ENCODE measurements at places on chromosomes 6 and 20.

DNA sequence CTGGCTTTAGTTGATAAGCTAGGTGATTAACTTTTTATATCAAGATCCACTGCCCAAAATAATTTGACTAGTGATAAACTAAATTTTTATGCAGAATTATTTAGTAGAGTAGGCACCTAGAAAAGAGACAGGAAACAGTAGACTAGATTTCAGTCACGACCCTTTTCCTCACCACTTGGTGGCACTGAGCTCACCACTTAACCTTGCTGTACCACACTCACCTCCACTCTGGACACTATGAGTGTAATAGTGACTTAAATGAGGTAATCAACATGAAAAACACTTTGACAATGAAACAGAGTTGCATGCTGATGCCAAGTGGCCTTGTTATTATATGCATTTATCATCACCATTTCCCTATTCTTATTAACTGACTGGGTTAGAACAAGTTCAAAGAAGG lies 730.4 kb downstream of the KIF16B start:
- DNase-seq = no peak

DNA sequence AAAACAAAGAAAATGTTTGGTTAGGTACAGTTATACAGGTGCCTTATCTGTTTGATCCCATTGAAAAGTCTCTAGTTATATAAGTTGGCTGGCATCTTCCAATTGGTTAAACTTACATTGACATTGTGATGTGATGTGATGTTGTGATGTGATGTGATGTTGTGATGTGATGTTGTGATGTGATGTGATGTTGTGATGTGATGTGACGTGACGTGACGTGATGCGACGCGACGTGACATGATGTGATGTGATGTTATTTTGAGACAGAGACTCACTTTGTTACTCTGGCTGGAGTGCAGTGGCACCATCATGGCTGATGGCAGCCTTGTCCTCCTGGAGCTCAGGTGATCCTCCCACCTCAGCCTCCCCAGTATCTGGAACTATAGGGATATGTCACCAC lies 507.6 kb downstream of the HAO1 start:
- DNase-seq = no peak

- no peak for DNase-seq
These were observed 291.1 kb downstream of the ADGRG6 start for GRCh38 chr6:142592876-142593275.

DNA sequence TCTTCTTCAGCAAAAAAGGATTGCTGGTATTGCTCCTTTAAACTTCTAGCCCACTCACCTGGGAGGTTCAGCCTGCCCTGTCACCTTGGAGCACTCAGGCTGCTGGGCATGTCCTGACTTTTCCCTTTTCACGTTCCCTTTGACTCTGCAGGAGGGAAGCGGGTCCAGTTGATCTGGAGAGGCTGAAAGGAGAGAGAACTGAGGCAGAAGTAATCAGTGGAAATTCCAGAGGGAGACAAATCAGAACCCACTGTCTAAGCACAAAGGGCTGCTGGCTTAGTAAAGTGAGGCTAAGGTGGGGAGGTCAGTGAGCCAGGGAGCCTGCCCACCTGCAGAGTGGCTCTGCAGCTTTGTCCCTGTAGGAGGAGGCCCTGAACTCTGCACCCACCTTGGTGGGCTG lies 9.7 kb upstream of the SYNDIG1 start:
- no peak for DNase-seq

- DNase-seq = peak; percentile 1
These were observed 17.5 kb downstream of the MRPS18A start for GRCh38 chr6:43669922-43670622.

- peak; percentile 70 for DNase-seq
These were observed 475.2 kb upstream of the MARCKS start for GRCh38 chr6:113381959-113382358.

DNA sequence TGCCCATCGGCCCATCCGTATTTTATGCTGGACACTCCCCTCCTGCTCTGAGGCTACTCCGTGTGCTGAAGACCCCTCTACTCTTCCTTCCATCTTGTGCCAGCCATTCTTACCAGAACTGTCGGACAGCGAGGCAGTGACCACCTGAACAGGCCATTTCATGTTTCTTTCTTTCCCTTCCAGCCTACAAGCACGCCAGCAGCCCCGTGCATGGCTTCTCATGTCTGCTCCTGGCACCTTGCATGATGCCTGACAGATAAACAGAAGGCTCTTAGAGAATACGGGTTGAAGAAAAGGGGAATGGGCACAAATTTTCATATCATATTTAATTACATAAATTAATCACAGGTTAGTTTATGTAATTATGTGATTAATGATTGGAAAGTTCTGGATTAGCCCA lies 95.7 kb downstream of the ARID1B start:
- DNase-seq = no peak

- no peak for DNase-seq
These were observed 68.2 kb upstream of the EYA2 start for GRCh38 chr20:46826343-46826984.

GRCh38 chr6:170360476-170360875 lies 53.9 kb downstream of the FAM120B start:
- DNase-seq = no peak

DNA sequence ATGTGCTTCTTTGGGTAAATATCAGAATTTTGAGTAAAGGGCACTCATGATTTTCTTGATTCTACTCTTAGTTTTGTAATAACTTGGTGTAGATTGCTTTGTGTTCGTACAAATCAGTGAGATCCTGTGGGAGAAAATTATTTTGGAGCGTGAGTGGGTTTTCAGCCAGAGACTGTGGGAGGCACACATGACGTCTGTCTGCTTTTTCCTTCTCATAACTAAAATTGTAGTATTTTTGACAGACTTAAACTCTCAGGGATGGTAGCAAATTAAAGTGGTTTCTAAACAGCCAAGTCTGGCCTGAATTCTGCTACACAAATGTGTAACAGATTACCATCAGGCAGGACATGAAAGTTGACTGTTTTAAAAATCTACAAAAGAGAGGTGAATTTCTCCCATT lies 222.6 kb downstream of the OTOR start:
- DNase-seq = no peak
